ENCODE measurements at places on chromosomes 1 and 21.

DNA sequence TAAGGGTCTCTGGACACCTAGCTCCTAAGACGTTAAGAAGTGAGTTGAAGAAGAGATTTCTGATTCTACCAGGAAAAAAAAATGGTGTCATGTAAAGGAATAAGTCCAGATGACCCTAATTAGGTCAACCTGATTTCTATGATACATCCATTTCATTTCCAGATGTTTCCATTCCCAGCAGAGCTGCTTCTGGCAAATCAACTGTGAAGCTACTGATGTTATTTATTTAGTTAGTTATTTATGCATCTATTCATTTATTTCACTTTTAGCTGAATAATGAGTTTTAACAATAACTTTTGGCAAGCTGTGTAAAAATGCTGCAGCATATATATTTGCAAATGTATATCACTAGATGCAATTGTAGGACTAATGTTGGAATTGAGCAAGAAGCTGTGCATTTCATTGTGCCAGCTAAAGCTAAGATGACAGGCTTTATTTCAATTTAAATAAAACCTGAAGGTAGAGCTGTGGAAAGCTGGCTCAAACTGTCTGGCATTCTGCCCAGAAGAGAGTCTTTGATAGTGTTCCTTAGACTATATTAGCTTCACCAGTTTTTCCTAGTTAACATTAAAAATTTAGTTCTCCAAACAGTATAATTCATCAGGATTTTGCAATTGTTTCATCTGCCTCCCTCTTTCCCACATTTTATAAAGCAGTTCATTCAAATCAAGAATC lies 1164.4 kb upstream of the ADGRL4 start:
- DNase-seq = no peak

GRCh38 chr21:32198384-32198783 lies 80.5 kb downstream of the MIS18A start:
- no peak for DNase-seq

DNA sequence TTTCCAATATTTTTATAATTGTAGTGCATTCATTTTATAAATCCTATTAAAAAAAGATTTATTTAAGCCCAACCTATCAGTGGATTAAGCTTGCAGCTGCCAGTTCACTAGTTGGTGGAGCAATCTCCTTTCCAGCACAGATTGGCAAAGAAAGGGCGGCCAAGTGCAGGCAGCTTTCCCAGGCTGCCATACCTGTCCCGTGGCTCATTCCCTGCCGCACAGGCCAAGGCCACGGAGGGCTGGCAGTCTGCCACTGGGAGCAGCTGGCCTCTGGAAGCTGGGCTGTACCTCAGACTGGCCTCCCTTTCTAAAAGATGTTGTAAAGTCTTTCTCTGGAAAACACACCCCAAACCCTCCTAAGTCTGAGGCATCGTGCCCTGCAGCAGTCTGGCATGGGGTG lies 74.2 kb downstream of the SIM2 start:
- no peak for DNase-seq

DNA sequence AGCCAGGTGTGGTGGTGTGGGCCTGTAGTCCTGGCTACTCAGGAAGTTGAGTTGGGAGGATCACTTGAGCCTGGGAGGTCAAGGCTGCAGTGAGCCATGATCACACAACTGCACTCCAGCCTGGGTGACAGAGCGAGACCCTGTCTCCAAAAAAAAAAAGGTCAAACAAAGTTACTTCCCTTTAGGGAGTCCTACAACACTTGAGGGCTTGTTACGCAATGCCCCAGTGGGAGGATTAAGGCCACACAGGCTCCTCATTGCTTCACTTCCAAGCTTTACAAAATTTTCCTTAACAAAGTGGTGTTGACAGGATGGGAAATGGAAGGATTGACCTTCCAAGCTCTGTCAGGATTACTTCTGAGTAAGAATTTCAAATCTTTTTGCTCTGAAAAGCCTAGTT lies 6.2 kb upstream of the EXTL1 start:
- DNase-seq = no peak

DNA sequence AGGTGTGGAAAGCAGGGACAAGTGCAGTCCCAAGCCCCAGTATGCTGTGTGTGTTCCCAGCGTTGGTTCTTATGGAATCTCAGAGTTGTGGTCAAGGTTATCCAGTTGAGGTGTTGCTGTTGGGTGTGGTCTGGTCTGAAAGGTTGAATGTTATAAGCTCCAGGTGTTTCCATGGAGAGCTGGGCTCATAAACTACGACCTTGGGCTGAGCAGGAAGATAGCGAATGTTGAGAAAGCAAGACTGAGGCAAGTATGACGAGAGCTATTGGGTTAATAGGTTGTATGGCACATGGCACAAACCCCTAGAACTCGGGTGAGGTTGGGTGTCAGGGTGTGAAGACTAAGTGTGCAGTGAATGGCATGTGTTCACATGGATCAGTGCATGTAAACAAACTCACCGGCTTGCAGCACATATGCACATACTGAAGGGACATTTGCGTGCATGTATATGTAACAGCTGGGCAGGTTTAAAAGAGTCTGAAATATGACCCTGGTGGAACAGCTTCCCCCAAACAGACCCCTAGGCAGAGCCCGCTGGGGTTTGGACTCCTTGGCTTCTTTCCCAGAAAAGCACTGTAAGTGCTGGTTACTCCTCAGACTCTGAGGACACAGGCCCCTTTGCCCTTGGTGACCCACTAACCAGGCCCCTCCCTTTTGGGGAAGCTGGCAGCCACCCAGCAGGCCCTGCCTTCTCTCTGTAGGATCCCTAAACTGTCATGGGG lies 117.5 kb downstream of the NAV1 start:
- no peak for DNase-seq

DNA sequence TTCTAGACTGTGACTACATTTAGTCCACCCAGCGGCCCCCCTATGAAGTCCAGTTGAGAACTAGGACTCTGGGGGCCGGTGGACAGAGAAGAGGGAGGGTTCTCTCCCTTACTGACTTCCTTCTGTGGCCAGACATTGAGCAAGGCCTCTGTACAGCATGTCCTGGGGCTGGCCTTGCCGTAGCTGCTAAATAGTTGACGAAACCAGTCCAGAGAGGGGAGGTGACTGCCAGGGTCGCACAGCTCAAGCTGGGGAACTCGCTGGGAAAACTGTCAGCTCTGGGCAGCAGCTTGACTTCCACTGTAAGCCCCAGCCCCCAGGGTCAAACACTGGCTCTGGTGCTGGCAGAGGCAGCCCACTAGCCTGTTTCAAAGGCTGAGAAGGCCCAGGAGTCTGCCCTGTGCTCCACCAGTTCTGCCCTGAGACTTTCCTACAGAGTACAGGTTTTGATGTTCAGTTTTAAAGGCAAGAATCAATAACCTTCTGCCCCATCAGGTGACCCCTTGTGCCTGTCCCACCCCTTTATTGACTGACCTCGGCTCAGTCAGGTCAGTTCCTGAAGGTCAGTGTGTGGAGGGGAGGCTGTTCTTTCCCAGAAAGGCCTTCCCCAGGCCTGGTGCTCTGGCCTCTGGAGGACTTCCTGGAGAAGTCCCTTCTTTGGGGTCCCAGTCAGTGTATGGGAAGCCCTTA lies 14.1 kb downstream of the PCSK9 start:
- DNase-seq = no peak

DNA sequence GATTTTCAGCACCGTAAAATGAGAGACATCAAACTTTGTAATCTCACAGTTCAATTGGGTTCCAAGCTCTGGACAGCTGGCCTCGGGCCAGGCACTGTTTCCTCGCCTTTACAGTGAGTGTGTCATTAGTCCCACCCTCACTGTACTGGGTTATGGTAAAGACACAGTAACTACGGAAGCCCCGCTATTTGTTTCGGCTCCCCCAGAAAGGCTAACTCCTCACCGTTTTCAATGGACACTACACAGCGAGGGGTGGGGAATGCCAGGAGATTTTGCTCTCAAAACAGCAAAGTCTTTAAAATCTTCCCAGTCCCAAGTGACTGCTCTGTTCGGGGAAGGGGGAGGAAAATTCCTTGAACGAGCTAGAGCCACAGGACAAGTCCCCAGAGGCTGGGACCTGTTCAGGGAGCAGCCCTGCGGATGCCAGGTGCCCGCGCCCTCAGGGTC lies 757 bp upstream of the SPSB1 start:
- DNase-seq = no peak

- no peak for DNase-seq
These were observed 231.3 kb upstream of the PLXNA2 start for GRCh38 chr1:208475449-208475848.

- no peak for DNase-seq
These were observed 42.0 kb upstream of the PADI2 start for GRCh38 chr1:17161137-17161740.

- no peak for DNase-seq
These were observed 7.1 kb upstream of the PHLDA3 start for GRCh38 chr1:201475915-201476669.

GRCh38 chr1:161072751-161073449 lies 3.2 kb upstream of the ARHGAP30 start:
- DNase-seq = no peak

DNA sequence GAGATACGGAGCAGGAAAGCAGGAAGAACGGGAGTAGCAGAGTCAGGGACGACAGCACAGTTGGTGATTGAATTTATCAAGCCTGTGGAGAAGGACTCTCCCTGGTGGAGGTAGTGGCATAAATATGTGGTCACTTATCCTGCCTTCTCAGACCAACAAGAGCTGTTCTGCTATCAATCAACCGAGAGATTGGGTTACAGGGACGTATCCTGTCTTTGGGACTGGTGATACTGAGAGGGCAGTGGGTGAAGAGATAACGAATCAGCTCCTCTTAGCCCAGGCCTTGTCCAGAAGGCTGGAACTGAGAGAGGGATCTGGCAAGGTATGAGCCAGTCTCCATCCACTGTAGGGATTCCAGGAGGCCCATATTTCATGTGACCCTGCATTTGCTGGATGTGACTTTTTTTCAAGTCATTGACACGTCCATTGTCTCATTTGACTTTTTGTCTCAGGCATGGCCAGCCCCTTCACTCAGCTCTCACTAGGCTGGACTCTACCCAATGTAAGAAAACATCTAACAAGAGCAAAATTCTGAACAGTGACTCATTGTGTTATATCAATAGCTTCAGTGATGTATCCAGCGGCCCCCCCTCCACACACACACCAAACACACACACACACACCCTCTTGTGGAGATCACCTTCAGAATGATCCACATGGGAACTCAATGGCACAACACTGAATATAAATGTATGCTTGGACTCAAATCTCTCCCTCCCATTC lies 11.3 kb downstream of the C1orf116 start:
- DNase-seq = no peak

- no peak for DNase-seq
These were observed 102.4 kb upstream of the TLR5 start for GRCh38 chr1:223245411-223245810.

DNA sequence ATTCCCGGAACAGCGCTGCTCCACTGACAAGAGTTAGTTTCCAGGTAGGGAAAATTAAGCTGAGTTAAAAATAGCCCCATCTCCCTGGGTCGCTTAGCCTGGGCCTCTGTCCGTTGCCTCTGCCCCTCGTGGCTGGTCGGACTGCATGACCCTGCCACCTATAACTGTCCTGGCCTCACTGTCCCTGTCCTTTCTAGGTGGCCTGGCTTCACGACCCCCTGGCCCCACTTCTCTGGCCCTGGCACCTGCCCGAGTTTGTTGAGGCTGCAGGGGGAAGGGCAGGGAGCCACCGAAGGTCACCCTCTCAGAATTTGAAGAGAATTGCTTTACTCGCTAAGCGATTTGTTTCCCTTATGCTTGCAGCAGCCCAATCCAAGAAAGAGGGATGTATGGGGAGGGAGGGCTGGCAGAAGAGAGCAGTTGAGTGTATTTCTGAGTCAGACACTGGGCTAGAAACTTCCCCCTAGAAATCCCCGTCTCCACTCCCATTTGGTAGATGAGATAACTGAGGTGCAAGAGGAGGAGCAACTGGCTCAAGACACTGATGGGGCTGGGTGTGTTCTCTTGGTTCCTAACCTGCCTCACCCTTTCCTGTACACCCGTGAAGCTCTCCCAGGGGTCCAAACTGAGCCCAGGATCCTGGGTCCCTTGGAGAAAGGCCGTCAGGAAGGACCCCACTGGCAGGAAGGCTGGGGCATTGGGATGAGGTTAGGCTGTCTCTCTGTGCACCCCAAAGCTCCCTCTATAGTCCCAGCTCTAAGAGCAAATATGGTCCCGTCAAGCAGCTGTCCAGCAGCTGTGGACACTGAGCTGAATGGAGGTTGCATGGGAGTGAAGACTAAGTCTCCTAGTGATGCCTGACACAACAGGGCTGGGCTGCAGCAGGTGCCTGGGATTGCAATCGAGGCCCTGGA lies 2.9 kb upstream of the EDN2 start:
- DNase-seq = no peak

DNA sequence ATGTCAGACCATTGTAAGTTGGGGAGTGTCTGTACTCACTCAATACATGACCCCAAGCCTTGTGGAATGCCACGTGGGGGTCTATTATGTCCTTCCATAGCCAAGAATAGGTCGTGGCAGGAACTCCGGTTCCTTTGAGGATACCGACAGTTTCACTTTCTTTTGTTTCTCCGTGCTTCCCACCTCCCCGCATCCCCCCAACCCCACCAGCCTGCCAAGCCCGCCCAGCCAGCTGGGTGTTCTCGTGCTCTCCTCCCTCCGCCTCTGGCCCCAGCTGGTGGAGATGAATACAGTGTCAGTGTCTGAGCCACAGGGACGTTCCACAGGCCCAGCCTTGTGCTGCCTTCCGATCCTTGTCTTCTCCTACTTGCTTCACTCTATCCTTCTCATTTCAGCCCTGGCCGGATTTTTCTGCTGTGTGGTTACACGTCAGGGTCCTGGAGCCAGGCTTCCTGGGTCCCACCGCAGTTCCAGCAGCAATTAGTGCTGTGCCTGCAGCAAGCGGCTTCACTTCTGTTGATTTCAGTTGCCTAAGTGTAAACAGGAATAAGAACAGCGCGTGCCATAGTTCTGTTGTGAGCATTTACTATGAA lies 4.1 kb upstream of the AGTRAP start:
- no peak for DNase-seq

DNA sequence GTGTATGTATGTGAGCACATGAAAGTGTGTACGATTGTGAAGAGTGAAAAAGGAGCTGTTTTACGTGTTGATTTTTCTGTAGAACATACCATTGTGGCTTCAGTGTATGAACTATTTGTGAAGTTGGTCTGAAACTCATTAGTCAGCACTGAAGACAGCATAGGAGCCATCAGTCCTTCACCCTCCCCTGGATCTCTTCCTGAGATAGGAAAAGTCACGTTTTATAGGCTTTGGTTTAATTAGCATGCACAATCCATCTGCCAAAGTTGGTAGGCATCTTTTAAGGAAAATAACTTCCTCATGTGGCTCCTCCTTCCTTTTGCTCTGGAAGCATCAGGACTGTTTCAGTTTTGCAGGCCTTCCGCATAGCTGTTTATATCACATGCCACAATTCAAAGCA lies 1.4 kb upstream of the RABIF start:
- no peak for DNase-seq

DNA sequence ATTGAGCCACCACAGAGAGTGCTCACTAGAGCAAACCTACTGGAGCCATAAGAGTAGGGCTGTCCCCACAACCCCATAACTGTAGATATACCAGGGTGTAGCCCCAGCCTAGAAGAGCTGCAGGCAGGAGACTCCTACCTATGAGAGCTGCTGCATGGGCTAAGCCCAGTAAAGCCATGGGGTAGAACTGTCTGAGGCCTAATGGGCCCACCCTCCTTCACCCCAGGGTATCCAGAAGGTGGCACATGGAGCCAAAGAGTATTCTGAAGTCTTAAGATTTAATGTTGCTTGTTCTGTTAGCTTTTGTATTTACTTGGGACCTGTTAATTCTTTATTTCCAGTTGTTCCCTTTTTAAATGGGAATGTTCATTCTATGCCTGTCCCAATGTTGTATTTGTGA lies 1193.7 kb upstream of the ADGRL2 start:
- no peak for DNase-seq

GRCh38 chr1:218658899-218659298 lies 313.8 kb downstream of the TGFB2 start:
- no peak for DNase-seq
